Fibroblast of villous mesenchyme (primary cell): ENCODE measurements at places on chromosomes 4 and X. TPM values are rescaled to one million over a fixed set of nuclear protein-coding genes. Genes with fewer than 3 reads are reported as not detected.

DNA sequence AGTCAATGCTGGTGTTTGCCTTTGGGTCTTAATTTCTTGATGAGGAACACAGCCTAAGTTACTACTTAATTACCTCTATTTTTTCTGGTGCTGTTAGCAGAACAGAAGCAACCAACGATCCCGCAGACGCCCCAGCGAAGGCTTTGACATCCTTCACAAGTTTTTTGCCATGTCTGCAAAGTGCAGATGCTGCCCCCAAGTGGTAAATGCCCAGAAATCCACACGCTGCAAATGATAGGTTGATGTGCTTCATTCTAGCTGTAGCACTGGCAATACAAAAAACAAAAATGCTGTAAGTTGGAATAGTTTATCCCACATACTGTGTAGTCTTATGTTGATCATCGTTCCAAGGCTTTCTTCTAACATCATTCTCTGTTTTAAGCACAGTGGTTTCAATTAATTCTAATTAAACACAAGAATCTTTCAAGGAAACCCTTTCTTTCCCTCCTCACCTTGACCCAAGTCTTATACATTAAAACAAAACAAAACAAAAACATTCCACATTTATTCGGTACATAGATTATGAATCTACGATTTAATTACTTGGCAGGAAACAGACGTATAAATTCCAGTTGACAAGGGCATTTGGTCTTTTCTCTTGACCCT is 1.2 kb downstream of the PNPLA4 start:
- peak; percentile 64 for DNase-seq

- peak; percentile 28 for DNase-seq
Measured at GRCh38 chr4:108492816-108493595, 127.4 kb upstream of the RPL34 start.

- DNase-seq: no peak
Measured at GRCh38 chrX:54950730-54951375, 30.2 kb downstream of the TRO start.

DNA sequence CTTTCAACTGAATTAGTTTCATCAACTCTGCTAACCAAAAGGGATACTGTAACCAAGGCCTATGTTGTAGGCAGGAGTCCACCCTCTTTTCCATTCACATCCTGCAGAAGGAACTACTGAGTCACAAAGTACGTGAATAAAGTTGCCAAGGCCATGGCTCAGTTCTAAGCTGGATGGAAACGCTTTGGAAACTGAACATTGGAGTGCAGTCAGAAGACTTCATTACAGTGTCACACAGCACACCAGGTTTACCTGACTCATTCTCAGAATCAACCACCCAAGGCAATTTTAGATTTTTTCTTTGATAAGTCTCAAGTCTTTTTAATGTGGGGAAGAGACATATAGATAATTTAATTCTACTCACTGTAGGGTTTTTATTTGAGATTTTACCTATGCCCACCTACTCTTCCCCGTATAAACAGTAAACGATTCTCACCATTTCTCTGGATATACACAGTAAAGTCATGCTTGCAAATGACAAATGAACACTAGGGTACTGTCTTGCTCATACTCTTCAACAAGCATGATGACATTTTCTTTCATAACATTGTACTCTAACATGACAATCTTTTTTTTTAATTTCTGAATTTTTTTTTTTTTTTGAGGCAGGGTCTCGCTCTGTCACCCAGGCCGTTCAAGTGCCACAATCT is 58.9 kb upstream of the RBM47 start:
- no peak for DNase-seq

- DNase-seq: no peak
Measured at GRCh38 chrX:73398185-73398914, 48.5 kb upstream of the CDX4 start.

- DNase-seq: peak; percentile 43
Measured at GRCh38 chr4:106914223-106914622, 121.9 kb downstream of the DKK2 start.

DNA sequence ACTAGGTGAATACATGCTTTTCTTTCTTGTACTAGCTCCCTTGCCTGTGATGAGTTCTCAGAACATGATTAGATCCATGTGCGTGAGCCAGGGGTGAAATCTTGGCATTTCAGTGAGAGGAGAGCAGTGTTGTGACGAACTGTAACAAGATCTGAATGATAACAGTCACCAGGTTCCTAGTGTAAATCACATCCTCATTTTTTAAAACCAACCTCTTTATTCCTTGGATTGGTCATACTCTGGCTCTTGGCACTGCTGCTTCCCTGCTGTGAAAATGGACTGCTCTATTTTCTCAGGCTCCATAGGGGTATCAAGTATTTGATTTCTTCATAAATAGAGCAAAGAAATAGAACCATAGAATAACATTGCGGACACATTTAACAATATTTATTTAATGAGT is 206.3 kb downstream of the SLC4A4 start:
- peak; percentile 26 for DNase-seq

DNA sequence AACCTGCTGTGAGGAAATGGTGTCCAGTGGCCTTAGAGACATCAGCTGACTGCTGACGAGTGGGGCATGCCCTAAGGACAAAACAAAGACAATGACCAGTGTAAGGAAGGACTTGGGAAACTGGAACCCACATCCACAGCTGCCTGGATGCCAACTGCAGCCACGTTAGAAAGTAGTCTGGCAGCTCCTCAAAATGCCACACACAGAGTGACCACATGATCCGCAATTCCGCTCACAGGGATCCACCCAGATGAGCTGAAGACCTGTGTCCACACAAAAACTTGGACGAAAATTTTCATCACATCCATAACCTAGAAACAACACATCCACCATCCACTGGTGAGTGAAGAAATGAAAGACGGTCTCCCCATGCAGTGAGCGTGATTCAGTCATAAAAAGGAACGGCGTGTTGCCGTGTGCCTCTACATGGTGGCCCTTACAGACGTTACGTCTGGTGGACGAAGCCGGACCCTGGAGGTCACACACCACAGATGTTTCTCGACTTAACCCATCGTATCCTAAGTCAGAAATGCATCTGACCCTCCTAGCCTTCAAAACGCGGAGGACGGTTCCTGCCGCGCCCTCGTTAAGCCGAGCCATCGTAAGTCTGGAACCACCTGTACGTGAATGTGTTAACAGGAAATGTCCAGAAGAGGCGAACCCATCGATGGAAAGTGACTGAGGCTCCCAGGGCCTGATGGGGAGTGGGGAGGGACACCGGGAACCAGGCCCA is 40.6 kb upstream of the MXD4 start:
- DNase-seq: no peak

GRCh38 chrX:39599339-39599738 is 498.4 kb downstream of the BCOR start:
- no peak for DNase-seq

GRCh38 chrX:54208531-54208930 is 25.5 kb upstream of the FAM120C start:
- peak; percentile 3 for DNase-seq

DNA sequence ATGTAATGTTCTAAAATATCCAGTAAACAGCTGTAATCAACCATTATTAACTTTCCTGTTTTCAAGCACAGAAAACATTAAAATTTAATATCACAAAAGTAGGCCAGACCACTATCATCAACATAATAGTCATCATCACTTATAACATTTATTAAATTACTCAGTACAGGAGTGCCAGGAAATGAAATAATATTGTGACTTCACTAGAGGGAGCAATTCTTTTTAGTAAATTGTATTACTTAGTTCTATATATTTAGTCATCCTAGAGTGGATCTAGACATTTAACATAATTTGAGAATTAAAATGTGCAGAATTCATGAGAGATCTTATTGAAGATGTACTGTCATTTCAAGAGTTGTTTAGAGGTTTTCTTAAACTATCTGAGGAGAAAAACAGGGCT is 33.6 kb downstream of the PITX2 start:
- DNase-seq: peak; percentile 15

- peak; percentile 76 for DNase-seq
Measured at GRCh38 chr4:16213121-16213520, 13.2 kb downstream of the TAPT1 start.

GRCh38 chrX:151762802-151763201 is 28.3 kb downstream of the CNGA2 start:
- DNase-seq: no peak

DNA sequence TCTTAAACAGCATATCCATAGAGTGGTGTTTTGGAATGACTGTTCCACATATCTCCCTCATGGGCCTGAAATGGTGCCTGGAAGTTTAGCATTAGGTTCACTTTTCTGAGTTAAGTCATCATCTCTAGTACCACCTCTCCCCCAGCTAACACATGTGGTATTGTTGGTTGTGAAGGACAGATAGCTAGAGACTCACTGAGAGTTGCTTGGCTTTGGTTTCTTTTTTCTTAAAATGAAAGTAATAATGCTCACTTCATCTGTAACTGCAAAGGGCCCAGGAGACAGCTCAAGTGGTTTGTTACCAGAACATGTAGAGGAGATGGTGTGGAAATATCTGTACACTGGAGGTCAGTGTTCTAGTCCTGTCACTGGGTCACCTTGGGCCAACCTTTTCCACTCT is 90.9 kb downstream of the EFNB1 start:
- no peak for DNase-seq

- no peak for DNase-seq
Measured at GRCh38 chr4:140472156-140472555, 25.9 kb downstream of the MGAT4D start.

GRCh38 chrX:72255445-72255844 is 16.6 kb upstream of the ERCC6L start:
- no peak for DNase-seq

GRCh38 chr4:149072384-149072783 is 630.2 kb upstream of the NR3C2 start:
- DNase-seq: no peak

- no peak for DNase-seq
Measured at GRCh38 chr4:79399076-79399475, 9.0 kb downstream of the GK2 start.

GRCh38 chr4:79223993-79224776 is 101.7 kb downstream of the NAA11 start:
- no peak for DNase-seq

DNA sequence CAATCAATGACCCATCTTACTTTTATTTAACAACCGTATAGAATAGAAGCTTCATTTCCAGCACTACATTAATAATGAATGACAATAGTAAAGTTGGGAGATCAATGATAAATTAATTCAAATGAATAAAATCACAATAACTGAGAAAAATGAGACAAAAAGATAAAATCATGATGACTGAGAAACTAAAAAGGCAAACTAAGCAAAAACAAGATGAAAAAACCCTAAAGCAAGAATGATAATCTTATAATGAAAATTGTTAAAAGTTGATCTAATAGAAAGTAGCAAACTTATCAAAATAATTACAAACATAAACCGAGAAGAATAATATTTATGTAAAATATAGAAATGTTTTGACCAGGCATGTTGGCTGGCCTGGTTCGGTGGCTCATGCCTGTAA is 130.4 kb upstream of the INPP4B start:
- no peak for DNase-seq

- no peak for DNase-seq
Measured at GRCh38 chrX:108298165-108298602, 140.0 kb downstream of the COL4A6 start.

- peak; percentile 35 for DNase-seq
Measured at GRCh38 chr4:33696586-33696985, 2547.7 kb downstream of the ARAP2 start.

- no peak for DNase-seq
Measured at GRCh38 chr4:10243856-10244255, 127.3 kb upstream of the WDR1 start.

GRCh38 chr4:76811604-76812412 is 86.1 kb downstream of the SOWAHB start:
- DNase-seq: peak; percentile 68

DNA sequence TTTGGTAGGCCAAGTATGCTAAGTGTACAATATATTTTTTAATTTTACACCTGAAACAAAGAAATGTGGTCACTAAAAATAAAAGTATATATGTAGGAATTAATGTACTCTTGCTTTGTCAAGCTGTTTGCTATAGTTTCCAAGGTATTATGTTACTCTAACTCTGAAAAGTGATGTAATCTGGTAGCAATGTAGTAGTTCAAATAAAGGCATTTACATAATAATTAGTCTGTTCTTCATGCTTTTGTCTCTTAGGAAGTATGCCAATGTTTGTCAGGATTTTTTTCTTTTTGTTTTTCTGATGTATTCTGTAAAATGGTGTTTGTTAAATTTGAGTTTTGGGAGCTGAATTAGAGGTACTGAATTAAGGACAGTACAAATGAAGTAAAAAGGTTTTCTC is 89.5 kb downstream of the PLS3 start:
- DNase-seq: peak; percentile 14

DNA sequence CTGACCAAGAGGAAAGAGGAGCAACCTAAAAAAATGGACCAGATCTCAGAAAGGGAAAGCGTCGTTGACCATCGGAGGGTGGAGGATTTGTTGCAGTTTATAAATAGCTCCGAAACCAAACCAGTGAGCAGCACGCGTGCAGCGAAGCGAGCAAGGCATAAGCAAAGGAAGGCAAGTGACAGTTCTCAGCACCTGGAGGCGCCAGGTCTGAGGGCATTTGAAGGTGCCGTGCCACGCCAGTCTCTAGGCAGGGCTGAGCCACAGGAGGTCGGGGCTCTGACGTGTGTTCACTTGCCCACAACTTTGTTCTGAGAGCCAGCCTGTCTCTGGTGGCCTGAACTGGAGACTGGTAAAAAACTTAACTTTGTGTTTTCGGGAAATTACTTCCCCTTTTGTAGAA is 59.7 kb downstream of the TNIP2 start:
- no peak for DNase-seq

Gene SLC10A6
- under 0.01 TPM in 1 of 2 replicates, not detected in the other for total RNA-seq

Gene DKK2
- under 0.01 and 0.43 TPM in 2 replicates for total RNA-seq

Gene HEPH
- total RNA-seq: 1.3 and 4.8 TPM in 2 replicates

Gene SYNPO2
- total RNA-seq: 139 and 194 TPM in 2 replicates

Gene GAGE12C
- not detected in 2 replicates for total RNA-seq

Gene RGN
- total RNA-seq: 3.5 and 6.5 TPM in 2 replicates

Gene PCDH7
- total RNA-seq: 53.1 and 122 TPM in 2 replicates

Gene ARMCX2
- 63.8 and 76.4 TPM in 2 replicates for total RNA-seq

Gene RIBC1
- total RNA-seq: 0.32 and 0.43 TPM in 2 replicates
